ENCODE measurements at places on chromosomes 1 and 21.

DNA sequence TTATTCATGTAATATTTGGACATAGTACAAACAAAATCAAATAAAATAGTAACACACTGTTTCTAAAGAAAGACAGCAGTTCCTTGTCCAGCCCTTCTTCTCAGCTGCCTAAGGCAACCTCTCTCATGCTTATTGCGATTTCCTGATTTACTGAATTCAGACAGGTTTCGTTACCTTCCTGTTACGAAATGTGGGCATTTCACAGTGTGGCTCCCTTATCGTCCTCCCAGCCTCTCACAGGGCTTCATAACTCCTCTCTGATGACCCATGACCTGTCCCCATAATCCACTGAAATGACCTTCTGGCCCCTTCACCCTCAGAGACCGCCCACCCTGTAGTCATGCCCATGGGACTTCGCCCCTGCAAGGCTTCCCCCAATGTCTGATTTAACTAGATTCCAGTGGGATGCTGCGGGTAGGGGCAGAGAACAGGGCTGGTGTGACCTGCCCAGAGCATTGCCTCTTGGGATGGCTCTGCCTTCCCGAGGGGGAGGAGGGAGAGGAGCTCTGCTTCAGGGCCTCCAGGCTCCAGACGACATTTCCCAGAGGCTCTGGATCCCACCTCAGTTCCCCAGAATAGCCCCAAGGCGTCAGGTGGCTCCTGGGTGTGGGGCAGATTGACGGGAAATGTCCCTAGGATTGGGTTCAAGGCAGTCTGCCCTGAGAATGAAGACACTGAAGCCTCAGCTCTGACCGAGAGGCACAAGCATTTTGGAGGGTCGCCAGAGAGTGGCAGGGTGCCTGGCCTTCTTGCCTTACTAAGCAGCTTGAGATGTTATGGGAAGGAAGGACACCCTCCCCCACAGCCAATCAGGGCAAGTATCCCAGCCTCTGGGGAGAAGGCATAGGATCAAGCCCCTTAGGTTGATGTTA, 20.6 kb downstream of the PADI2 start:
- no peak for DNase-seq

DNA sequence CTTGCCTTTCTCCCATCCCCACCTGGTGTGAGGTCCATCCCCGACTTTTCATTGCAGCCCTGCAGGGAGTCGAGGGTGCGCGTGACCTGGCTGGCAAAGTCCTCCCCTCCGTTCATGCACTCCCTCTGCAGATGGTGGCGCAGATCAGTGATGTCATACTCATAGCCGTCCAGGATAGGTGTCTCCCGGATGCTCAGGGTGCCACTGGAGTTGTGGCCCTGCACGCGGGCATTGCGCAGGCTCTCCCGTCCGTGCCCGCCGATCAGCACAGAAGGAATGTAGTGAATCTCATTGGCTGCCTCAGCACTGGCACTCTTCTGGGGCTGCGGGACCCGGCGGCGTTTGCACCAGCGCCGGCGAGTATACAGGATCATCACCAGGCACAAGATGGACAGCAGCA, 132.1 kb downstream of the ASTN1 start:
- no peak for DNase-seq

GRCh38 chr1:200837931-200838571, 34.7 kb upstream of the GPR25 start:
- DNase-seq = peak; percentile 16

GRCh38 chr1:51755437-51755836, 123.1 kb downstream of the NRDC start:
- DNase-seq = no peak

- no peak for DNase-seq
Measured at GRCh38 chr1:212754193-212754592, 37.4 kb downstream of the NSL1 start.

DNA sequence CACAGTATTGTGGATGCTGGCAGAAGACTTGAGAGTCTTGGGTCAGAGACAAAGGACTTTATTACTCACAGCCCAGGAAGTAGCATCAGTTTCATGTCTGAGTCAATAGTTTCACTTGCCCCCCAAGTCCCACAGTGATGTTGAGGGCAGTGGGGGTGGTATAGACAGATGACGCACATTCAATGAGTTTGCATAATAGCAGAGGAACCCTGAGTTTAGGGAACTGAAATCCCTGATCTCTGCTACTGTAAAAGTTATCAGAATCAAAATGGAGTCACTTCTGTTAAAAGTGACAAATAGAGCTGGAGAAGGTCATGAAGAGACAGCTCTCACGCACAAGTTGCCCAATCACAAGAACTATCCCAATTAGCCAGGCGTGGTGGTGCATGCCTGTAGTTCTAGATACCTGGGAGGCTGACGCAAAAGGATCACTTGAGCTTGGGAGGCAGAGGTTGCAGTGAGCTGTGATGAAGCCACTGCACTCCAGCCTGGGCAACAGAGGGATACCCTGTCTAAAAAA, 11.5 kb upstream of the HCRTR1 start:
- no peak for DNase-seq

DNA sequence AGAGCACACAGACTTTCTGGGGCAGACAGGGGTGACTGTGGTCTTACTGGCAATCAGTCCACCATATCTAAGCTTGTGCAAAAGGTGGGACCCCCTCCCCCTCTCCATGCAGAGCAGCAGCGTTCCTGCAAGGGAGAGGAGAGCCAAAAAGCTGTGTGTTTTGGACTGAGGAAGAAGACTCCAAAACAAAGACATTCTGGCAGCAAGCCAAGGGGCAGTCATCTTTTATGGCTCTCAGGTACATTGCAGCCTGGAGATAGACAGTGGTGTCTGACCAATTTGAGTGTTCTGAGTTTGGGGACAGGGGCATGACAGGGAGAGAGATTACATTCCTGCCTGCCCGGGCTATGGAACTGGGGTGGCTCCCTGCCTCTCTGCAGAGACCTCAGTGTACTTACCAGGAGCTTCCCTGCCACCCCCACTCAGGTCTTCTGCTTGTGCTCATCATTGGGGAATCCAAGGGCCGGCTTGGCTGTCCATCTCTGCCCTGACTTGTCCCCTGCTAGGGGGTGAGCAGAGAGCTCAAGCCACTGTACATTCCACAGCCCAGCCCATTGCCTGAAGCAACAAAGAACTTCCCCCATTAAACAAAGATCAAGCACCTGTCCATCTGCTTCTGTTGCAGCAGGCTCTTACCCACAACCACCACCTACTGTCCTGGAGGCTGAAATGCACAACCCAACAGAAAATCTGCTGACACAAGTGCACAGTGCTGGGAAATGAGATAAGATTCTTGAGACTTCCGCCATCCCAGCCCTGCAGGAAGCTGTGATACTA, 131.1 kb downstream of the EVI5 start:
- peak; percentile 27 for DNase-seq

DNA sequence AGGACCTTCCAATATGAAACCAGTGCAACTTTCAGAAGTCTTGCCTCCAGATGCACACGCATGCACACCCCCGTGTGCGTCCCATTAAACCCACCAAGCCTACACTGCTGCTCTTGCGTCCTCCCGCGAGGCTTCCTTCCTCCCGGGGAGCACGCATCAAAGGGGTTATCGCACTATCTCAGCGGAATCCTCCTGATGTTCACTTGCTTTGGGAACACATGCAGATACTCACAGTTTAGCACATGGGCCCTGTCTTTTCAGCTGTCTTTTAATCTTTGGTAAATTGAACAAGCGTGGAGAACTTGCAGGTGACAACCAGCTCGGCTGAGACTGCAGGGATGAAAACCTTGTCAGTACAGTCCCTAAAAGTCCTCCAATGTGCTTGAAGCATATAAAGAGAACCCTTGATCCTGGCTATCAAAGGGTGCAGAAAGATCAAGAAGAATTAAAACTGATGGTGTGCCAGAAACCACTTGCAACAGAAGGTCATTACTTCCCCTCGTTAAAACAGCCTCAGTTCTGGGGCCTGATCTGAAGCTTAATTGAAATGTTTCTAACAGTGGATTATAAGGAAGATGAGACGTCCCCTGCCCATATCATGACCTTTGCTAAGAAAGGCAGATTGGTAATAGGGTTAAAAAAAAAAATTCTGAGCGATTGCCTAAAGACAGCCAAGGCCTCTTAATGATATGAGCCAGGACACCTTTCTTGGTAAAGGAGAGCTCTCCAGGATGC, 149.4 kb upstream of the LMO4 start:
- no peak for DNase-seq

GRCh38 chr1:206833106-206833680, 32.2 kb upstream of the IL20 start:
- no peak for DNase-seq

DNA sequence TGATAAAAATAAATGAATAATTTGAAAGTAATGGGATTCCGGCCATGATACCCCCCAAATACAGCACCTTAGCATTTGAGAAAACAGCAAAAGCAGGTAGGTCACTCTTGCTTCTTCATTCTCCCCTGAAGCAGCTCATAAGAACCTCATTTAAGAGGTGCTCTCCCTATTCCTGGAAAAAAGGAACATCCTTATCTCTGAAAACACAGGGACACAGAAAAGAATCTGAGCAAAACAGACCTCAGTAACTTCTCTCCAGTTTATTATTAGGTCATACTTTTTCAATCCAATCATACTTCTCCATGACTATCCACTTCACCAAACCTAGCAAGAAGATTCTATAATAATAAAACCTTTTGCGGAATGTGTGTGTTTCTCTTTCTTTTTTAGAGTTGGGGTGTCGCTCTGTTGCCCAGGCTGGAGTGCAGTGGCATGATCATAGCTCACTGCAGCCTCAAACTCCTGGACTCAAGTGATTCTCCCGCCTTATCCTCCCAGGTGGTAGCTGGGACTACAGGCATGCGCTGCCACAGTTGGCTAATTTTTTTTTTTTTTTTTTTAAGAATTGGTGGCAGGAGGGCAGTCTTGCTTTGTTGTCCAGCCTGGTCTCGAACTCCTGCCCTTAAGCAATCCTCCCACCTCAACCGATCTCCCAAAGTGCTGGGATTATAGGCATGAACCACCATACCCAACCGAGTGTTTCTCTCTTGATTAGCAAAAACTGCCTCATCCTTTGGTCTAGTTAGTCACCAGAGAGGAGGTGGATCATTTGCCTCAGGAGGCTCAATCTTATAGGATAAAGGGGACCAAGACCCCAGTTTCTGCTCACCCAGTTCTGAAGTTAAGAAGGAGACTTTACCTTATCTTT, 10.6 kb upstream of the TRIM33 start:
- DNase-seq = no peak

DNA sequence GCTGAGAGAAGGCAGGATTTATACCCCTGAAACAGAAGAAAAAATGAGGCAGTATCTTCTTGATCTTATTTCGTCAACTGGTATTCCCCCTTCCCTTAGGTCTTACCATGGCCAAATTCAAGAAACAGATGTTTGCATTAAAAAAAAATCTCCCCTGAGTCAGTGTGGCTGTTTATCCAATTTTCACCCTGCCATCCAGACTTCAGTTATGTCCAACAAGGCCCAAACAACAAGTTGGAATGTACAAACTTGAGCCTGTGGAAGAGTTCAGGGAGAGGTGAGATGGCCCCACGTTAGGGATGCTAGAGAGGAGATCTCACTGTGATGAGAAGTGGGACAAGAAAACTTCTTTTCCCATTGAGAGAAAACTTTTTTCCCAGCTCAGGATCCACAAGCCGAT, 147.2 kb upstream of the PROX1 start:
- no peak for DNase-seq

DNA sequence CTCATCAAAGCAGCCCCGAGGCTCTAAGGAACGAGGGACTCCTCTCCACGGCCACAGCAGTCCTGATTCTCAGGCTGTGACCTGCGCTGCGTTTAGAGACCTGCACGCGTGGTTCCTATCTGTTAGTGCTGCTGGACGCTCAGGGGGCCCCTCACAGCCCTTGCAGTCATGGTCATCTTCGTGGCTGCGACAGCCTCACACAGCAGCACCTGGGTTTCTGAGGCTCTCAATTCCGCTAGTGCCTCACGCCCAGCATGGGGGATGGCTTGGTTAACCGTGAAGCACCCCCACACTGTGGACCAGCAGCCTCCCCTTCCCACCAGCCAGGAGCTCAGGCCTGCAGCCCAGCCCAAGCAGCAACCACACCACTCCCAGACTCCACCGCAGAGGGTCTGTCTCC, 7.8 kb downstream of the MORN1 start:
- DNase-seq = no peak

DNA sequence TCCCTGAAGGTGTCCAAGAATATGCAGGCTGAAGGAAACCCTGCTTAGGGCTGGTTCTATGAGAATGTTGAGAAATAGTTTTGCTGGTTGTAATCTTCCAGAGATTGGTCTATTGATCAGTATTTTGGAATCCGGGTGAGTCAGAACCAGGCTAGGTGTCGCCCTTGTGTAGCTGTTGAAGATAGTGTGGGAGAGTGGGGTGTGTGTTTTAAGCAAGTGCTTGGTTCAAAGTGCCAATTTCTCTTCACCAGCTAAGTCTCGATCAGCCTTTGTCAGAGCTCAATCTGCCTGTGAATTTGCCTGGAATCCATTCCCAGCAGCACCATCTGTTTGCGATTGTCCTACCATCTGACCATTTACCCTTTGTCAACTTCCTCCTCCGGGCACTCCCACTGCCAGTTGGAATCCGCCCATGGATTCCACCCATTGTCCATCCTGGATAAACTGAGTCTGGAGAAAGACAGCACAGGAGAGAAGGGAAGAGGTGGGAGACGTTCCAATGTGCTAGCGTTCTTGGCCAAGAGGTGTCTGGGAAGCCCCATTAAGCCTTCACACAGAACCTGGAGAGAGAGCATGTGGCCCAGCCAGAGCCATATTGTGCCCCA, 59.4 kb upstream of the CYP2J2 start:
- DNase-seq = no peak

DNA sequence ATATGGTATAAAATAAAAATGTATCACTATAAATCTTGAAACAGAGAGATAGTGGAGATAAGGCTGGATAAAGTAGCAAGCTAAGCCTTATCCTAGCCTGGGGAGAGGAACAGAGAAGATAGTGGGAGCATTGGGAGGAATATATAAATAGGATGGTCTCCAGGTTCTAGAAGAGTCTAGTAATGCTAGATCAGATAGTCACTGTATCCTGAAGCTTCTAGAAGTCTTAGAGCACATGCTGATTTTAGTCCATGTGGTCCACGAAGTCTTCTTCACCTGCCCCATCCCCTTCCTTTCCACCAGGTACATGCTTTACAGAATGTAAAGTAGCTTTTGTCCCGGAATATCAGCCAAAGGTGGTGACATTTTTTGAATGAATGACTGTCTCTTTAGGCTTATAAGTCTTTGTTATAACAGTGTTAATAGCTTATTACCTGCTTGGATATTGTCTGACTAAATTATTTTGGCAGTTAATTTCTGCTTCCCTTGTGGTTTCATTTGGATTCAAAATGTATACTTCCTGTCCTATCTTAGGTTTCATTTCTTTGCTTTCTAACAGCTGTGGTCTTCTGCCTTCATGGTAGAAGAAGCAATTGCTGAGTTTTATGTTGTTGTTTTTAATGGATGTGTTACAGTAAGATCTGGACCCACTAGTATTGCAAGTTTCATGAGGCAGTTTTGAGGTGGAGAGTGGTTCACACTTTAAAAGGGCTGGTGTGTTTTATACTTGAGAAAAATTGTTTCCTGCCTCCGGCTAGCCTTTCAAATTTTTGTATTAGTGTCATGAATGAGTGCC, 5.9 kb downstream of the SMG7 start:
- DNase-seq = no peak

GRCh38 chr1:152899027-152899426, 9.3 kb upstream of the IVL start:
- DNase-seq = no peak

- no peak for DNase-seq
Measured at GRCh38 chr1:155993595-155993994, 15.2 kb upstream of the ARHGEF2 start.

- DNase-seq = no peak
Measured at GRCh38 chr1:23639460-23640095, 52.0 kb upstream of the RPL11 start.

- DNase-seq = peak; percentile 21
Measured at GRCh38 chr21:26099610-26100219, 70.9 kb downstream of the APP start.

Data from RWPE1 (cell line).